ENCODE measurements at places on chromosomes 6 and 20.

- no peak for DNase-seq
Observed at GRCh38 chr6:65638047-65638831, 68.8 kb downstream of the EYS start.

DNA sequence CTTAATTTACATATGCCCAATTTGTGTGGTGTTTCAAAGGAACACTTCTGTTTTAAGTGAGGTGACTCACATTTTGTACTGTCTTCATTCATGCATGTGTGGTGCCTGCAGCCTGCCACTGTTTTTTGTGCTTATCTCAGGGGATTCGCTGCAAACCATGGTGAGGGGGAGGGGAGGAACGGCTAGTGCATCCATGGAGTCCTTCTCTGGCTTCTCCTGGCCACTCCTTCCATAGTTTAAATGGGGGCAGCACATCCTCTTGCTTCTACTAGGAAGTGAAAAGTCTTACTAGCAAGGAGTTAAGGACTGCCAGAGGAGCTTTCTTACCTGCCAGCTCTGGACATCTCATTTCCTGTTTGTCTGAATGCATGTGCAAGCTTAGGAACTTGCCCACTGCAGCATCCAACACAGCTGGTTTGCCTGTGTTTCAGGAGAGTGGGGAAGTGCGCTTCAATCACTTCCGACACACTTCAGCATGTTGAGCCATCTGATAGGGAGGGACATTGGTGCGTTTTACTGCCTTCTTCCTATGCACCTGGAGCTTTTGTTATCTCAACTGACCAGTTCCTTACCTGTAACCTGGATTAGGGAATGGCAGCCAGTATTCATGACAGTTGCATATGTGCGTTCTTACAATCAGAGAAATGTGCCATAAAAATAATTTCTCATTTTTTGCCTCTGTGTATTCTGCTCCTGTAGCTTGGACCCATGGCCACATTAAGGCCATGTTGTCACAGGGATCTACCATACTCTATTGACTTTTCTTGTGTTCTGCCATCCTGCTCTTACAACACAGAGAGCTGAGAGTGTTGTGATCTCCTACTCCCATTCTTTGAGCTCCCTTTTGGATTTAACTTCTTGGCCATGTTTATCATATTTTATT is 211.3 kb downstream of the ARID1B start:
- no peak for DNase-seq

DNA sequence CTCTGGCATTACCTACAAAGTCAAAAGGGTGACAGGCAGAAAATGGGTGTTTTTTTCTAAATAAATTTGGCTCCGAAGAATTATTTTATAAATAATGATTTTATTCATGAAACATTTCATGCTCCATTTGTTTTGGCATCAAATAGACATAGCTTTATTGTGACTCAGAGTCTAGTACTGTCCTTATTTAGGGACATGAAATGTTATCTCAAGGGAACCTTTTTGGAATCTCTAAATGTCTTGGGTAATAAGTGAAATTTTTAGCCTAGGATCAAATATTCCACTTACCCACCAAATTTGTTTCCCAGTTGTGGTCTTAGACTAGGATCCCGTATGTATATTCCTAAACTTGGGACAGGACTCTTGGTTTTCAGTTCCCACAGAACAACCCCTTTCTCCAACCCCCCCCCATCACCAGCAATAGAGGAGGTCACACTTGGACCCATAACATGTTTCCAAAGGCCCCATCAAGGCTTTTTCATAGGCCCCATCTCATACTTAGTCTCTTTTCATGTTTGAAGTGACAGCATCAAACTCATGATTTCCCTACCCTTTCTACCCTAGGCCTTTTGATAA is 81.8 kb downstream of the JAG1 start:
- DNase-seq: no peak

DNA sequence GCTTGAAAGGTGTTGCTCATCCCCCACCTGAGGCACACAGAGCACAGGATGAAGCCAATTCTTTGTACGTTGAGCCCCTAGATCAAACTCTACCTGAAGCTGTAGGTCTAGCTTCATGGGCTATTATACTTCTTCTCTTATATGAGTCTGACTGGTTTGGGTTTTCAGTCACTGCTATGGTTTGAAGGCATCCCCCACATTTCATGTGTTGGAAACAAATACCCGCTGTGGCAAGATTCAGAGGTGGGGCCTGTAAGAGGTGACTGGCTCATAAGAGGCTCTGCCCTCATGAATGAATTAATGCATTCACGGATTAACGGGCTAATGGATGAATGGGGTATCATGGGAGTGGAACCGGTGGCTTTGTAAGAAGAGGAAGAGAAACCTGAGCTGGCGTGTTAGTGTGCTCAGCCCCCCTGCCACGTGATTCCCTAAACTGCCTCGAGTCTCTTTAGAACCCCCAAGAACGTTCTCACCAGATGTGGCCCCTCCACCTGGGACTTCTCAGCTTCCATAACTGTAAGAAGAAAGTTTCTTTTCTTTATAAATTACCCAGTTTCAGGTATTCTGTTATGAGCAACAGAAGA is 39.2 kb downstream of the PREX1 start:
- DNase-seq: no peak

DNA sequence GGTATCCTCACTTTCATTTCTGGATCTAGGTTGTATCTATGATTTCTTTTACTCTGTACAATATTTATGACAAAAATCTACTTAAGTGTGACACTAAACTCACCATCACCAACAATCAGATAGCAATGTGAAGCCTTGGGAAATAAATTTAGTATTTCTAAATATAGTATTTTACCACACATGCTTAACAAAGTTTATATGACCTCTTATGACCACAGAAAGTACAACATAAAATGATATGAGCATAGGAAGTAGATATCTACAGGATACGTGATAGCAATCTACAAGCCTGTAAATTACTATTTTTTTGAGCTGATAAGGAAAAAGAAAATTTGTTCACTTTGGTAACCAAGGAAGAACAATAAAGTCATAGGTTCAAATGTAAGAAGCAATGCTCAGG is 910.4 kb upstream of the CITED2 start:
- DNase-seq: no peak

- DNase-seq: no peak
Observed at GRCh38 chr6:154773610-154774089, 40.4 kb downstream of the SCAF8 start.

DNA sequence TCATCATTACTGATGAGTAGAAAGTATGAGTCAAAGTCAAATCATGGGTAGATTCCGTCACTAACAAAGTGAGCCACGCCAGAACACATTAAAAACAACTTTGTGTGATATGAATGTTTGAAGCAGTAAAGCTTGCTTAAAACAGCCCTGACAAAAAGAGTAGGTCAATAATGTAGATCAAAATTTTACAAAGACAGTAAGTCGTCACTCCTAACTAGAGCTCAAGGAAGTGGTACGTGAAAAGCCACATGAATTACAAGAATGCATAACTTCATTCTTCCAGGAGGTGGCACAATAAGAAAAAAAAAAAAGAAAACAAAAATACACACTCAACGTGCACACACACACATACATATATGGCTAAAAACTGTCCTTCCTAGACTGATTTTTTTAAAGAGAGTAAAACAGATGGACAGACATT is 69.9 kb downstream of the HACE1 start:
- no peak for DNase-seq

GRCh38 chr6:69202768-69203167 is 567.7 kb downstream of the ADGRB3 start:
- no peak for DNase-seq

GRCh38 chr6:44471271-44471981 is 83.9 kb downstream of the CDC5L start:
- DNase-seq: no peak

- DNase-seq: no peak
Observed at GRCh38 chr6:114108119-114109002, 137.4 kb upstream of the HDAC2 start.

DNA sequence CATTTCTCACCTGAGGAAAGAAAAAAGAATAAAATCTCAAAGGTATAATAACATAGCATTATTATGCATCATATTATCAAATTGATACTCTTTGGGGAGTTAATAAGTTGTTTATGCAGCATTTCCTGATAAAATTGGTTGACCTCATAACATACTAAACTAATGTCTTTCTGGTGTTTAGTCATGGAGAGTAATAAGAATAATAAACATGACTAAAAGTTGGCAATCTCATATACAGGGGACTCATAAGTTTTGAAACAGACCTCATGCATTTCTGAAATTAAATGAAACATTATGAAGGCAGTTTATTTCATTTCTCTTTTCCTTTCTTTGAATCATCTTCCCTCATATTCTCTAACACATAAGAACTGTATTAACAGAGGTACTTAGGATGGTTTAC is 60.5 kb upstream of the PRDM1 start:
- DNase-seq: no peak

- no peak for DNase-seq
Observed at GRCh38 chr6:11692451-11693376, 85.9 kb downstream of the ADTRP start.
